Mesothelial cell of epicardium (in vitro differentiated cells): ENCODE measurements at places on chromosomes 1 and 21. TPM values are rescaled to one million over a fixed set of nuclear protein-coding genes. Genes with fewer than 3 reads are reported as not detected.

GRCh38 chr1:165501970-165502348 is 41.8 kb upstream of the LRRC52 start:
- DNase-seq: no peak

GRCh38 chr1:229272164-229273158 is 1.6 kb downstream of the RAB4A start:
- DNase-seq: no peak

SPATA46 gene
- total RNA-seq: not detected in 3 replicates

DNA sequence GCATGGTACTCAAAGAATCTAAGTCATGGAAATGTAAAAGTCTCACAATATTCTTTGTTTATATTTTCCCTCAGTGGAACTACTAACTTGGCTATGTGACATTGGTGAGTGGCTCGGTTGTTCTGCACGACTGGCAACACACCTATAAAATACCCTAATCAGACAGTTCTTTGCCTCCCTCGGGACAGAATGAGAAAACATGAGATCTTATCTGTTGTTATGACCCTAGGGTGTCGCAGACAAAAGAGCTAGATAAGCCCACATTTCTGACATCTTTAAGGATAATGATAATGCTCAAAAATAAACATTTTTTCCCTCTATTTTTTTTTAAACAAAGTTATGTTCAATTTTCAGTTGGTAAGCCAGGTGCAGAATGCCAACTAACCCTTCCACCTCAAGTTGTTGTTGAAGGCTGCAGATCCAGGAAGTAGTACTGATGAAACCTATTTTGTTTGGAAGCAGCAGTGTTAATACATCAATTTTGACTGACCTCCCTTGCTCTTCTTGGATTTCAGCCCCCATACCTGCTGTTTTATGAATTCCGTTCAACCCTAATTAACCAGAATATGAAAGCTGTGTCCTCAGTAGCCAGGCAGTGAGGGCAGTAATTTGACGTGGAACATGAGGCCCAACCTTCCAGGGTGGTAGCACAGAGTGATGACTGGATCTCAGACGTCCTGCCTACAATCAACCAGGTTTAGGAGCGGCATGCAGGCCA is 108.7 kb upstream of the DUSP10 start:
- DNase-seq: no peak

GJC2 gene
- 2.5 to 2.6 TPM (median 2.5 TPM) in 3 replicates for total RNA-seq

- no peak for DNase-seq
Measured at GRCh38 chr1:213615226-213615916, 372.4 kb upstream of the PROX1 start.
